ENCODE measurements at places on chromosomes 13 and 19.

- no peak for DNase-seq
Observed at GRCh38 chr13:112819816-112820215, 130.0 kb downstream of the ATP11A start.

DNA sequence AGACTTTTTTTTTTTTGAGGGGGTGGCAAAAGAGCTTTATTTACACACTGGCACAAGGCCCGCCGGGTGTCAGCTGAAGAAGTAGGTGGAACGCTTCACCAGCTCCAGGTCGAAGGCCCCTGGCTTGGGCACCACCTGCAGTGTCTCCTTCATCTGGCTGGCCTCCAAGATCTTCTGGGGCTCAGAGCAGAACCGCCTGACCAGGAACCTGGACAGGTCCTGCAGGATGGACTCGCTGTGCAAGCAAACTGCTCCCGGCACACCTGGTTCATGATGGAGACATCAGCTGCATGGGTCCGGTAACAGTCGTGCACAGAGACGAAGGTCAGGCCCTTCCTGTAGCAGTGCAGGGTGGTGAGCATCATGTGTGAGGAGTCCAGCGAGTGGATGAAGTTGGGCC lies 4.4 kb upstream of the CYP4F2 start:
- DNase-seq = no peak

DNA sequence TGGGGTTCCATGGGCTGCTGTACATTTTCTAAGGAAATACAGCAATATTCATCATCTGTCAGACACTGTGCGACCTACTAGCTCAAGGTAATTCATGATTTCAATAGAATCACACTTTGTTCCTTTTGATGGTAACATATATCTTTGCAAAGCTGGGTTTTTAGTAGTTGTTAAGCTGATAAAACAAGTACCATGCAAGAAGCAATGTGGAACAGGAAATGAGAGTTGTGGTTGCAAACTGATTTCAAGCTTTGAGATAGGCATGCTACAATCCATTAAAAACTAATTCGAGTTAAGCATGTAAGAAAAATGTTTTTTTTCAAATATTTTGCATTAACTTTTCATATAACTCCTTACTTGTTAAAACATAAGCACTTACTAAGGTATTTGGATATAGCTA lies 6.8 kb upstream of the MBNL2 start:
- DNase-seq = no peak

GRCh38 chr19:4403005-4403761 lies 743 bp downstream of the CHAF1A start:
- DNase-seq = no peak

- DNase-seq = no peak
Observed at GRCh38 chr13:20787180-20787579, 13.4 kb upstream of the EEF1AKMT1 start.

GRCh38 chr19:7658219-7658686 lies 10.6 kb upstream of the RETN start:
- DNase-seq = no peak

GRCh38 chr19:6577476-6578125 lies 13.3 kb downstream of the CD70 start:
- DNase-seq = no peak

- DNase-seq = no peak
Observed at GRCh38 chr13:112346173-112346898, 29.8 kb upstream of the SPACA7 start.

DNA sequence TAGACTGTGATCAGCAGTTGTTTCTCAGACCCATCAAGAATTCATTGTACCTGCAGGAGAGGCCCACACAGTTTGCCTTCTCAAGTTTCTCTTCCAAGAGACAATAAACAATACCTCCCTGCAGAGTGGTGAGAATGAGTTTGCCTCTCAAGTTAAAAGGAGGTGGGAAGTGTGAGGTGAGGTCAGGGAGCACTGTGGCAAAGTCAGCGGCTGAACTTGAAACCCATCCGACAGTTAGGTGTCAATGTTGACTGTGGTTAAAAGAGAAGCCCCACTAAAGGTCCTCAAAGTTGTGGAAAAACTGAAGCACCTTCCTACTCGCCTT lies 72.9 kb upstream of the TSC22D1 start:
- no peak for DNase-seq

DNA sequence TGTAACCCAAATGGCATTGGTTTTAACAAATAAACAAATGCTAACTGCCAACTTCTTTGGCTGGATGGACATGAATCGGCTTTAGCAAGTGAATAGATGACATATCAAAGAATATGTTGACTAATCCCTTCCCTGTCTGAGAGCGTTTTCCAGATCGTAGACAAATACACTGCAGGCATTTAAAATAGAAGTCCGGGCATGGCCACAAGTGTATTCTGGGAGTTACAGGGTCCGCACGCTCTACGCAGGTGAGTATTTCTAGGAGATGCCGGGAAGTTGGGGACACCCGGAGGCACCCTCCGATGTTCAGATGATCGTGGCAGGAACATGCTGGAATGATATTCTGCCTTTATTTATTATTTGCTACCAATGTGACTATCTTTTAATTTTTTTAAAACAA lies 53.2 kb upstream of the ZNF536 start:
- DNase-seq = no peak

DNA sequence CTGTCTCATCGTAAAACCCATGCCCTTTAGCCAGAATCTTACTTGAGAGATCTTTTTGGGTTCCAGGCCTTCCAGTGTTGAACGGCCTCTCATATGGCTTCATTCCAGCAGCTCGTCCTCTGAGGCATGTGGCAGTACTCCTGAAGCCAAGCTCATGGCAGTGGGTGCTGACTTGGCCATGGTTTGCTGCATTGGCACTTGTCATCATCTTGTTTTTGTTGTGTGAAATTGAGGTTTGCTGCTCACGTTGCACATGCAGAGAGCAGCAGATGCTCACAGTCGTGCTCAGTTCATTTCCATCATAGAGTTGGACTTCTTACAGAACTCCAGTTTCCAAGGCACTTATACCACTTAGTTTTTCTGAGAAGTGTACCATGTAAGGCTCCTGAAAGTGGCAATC lies 14.9 kb downstream of the TEX29 start:
- no peak for DNase-seq

GRCh38 chr19:40254714-40255418 lies 28.4 kb upstream of the CCNP start:
- no peak for DNase-seq

GRCh38 chr19:3129112-3129511 lies 6.7 kb upstream of the GNA15 start:
- DNase-seq = no peak

- no peak for DNase-seq
Observed at GRCh38 chr13:112997188-112998130, 28.4 kb downstream of the MCF2L start.

DNA sequence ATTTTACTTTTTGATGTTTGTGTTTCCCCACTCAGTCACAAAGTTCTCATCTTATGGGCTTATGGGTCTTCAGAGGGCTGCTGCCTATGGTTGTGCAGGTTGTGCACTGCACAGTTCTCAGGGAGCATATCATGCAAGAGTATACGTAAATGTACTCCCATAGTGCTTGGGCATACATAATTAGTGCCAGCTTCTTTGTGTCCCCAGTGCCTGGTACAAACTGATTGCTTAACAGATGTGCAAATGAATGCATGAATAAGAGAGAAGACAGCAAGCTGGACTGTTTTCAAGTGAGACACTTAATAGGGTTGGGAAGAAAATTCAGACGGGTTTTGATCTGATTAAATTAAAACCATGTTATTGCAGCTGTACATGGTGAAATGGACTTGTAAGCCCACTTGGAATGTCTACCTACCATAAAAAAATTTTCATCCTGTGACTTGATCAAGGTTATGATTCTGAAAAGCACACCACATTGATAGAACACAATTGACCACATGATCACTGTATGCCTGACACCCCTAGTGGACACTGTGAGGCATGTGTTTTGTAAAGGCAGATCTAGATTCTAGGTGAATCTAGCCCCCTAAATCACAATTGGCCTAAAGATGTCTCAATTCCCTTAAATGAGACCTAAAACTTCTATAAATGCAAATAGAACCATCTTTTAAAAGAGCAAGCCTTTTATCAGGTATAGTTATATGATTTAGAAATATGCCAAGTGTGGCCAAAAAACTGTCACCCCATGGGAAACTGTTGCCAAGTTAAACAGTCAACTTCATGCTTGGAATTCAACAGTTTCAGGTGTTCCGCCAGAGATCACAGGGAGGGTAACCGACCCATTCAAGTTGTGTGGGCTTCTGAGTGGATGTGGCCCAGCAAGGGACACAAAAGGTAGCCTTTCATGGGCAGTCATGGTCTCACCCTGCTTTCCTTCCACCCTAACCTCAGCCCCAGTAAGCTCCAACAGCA lies 27.9 kb downstream of the FAM124A start:
- DNase-seq = no peak

- no peak for DNase-seq
Observed at GRCh38 chr19:10288662-10289166, 1.0 kb upstream of the ICAM5 start.

- DNase-seq = no peak
Observed at GRCh38 chr13:33275916-33276315, 9.6 kb downstream of the STARD13 start.

GRCh38 chr19:23949611-23950010 lies 34.9 kb downstream of the ZNF726 start:
- no peak for DNase-seq

GRCh38 chr13:65613004-65613403 lies 1617.1 kb downstream of the PCDH9 start:
- no peak for DNase-seq

GRCh38 chr13:39374741-39375189 lies 228.2 kb downstream of the LHFPL6 start:
- no peak for DNase-seq

DNA sequence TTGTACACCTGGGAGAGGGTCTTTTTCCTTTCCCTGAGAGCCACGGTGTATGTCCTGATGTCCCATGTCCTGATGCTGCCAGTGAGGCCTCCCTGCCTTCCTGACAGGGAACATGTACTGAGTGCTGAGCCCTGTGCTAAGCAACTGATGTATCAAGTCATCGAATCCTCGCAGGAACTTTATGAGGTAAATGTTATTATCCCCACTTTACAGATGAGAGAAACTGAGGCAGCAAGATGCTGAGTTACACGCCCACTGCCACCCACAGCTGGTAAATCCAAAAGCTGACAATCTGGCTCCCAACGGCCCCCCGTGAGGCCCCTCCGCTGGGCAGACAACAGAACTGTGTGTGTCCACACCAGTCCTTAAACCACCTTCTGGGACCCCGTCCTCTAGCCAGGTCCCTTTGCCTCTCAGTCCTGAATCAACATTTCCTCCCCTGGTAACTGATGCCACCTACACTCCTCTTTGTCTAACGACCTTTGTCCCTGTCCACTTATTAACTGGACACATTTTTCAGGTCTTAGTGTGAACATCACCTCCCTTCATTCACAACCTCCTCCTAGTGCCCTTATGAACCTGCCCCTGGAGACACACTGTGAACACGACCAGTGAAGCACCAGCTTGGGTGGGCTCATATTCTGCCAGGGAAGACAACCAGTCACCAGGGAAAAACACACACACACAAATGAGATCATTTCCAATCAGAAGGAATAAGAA lies 5.4 kb upstream of the VSIG10L start:
- DNase-seq = peak; percentile 14

GRCh38 chr19:10518444-10519361 lies 1.5 kb upstream of the S1PR5 start:
- no peak for DNase-seq

DNA sequence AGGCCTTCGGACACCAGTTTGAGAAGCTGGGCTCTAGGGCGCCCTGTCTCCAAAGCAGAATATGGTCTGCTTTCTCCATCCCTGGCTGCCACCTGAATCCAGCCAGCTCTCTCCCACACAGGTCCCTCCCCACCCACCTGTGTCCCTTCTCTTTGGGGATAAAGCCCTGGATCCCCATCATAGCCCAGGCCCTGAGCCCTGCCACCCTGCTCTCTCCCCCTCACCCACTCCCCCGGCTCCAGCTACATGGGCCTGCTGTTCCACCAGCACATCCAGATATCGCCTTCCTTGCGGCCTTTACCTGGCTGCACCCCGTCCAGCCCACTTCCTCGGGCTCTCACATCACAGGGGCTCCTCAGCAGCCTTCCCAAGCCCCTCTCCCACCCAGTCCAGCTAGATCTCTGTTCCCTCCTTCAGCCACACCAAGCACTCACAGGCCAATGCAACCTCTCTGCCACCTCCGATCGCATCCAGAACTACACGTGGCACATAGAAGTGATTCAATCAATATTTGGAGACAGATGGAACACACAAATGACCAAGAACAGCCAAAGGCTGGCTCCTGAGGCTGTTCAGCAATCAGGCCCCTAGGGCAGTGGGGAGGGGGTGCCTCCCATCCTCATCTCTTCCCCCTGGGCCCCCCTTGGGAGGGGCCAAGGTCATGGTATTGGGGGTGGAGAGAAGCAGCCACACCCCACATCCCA lies 7.6 kb downstream of the AKT2 start:
- no peak for DNase-seq

DNA sequence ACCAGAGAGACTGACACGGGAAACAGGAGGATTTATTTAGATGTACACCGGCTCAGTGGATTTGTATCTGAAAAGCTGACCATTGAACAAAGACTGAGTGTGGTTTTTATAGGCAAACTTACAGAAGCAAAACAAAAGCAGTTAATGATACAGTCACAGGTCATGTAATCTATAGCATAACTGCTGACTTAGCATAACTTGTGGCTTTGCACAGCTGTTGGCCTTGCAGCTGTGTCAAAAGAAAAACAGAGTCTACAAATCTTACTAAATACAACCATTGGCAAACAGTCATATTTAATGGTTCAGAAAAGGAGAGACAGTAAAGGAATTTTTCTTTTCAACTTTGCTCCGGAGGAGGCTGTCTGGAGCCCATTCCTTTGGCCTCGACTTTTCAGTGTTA lies 2.3 kb upstream of the ILF3 start:
- DNase-seq = no peak

DNA sequence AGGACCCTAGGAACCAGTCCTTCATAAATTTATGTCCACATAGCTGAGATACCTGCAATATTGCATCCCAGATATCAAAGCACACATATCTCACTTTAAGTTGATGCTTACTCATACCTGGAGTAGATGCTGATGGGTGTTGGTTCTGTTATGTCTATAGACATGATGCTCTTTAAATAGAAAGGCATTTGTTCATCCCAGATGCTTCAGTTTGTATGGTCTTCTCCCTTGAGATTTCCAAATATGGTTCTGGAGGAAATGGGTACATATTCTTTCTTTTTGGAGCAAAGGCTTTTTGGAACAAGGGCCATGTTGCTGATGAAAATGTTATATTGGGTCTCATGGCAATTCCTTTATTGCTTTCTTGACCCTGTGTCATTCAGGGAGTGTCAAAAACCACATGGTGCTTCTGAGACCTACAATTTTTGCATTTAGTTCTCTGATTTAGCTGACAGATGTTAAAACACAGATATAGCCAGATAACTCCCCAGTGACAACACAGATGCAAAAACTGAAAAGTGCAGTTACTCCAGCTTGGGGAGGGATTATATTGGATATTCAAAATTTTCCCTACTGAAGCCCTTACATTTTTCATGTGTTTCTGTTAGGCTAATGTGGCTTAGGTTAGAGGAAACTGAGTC lies 211.4 kb downstream of the KCNRG start:
- DNase-seq = no peak

Measured in left cardiac atrium (tissue), 4 donors.